ENCODE measurements at places on chromosomes 11 and 22. TPM values are rescaled to one million over a fixed set of nuclear protein-coding genes. Genes with fewer than 3 reads are reported as not detected.

GRCh38 chr11:38089726-38090125 is 1491.7 kb upstream of the RAG2 start:
- DNase-seq = peak; percentile 71

GRCh38 chr22:41991111-41991510 is 7.5 kb upstream of the WBP2NL start:
- no peak for DNase-seq

DNA sequence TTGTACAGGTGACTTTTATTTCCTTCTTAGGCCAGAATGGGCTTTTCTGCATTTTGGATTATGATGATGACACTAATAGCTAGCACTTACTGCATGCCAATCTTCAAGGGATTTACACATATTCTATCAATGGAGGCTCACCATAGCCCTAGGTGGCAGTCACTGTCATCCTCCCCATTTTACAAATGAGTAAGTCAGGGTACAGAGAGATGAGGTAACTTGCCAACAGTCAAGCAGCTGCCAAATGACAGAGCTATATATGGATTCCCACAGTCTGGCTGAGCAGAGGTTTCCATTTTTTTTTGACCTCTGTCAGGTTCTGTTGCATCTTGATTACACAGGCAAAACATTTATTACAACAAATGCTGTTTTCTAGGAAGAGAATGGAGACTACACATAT is 23.8 kb upstream of the C11orf96 start:
- no peak for DNase-seq

DNA sequence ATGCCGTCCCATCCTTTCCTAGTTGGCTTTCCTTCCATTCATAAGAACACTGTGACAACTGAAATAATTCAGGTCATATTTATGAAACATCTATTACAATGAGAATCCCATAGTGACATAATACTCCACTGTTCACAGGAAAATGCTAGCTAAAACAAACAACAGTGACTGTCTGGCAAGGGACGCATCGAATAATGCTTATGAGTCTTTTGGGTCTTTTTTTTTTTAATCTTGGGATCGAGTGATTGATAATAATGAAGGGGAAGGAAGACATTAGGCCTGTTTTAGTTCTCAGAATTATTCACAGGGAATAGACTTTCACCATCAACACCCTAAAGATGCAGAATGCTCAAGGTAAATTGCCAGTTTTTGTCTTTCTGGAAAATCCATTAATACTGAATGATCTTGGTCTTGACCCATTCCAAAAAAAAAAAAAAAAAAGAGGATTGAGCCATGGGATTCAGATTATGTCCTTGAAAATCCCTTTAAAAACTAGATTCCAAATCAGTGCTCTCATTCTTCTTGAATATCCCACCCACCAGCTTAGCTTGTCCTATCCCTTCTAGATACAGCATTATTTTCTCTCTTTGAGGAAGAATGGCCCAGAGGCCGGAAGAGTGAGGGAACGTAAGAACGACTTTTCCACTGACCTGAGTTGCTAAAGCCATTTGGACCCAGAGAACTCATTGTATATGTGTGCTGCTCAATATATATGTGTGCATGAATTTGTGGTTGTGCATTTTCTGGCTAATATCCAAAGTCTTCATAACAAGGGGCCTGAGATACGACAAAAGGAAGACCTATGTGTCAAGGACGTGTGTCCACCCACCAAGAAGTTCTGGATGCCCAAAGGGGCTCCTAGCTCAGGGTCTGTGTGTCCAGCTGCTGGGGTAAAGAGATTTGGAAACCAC is 35.2 kb upstream of the CREB3L1 start:
- DNase-seq = no peak

DBX1 gene
- total RNA-seq = not detected

NPAS4 gene
- total RNA-seq = not detected

APOL6 gene
- 6.3 TPM for total RNA-seq

OR52H1 gene
- total RNA-seq = not detected

GRCh38 chr11:45906096-45906682 is 882 bp downstream of the FREY1 start:
- DNase-seq = no peak

DNA sequence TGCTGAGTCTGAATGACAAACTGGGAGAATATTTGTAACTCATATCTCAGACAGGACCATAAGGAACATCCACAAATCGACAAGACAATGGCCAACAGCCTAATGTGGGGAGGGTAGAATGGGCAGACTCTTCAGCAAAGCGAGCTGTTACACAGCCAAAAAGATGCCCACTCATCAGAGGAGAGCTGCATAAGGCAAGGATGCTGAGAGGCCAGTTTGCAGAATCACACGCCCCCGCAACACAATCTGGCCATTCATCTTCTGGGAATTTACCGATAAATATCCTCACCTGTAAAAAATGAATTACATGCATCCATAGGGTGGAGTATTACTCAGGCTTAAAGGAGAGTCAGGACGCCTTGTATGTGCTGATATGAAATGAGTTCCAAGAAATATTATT is 57.5 kb upstream of the SLC22A12 start:
- DNase-seq = no peak

- DNase-seq = no peak
Observed at GRCh38 chr11:3867209-3868091, 12.0 kb downstream of the STIM1 start.

DNA sequence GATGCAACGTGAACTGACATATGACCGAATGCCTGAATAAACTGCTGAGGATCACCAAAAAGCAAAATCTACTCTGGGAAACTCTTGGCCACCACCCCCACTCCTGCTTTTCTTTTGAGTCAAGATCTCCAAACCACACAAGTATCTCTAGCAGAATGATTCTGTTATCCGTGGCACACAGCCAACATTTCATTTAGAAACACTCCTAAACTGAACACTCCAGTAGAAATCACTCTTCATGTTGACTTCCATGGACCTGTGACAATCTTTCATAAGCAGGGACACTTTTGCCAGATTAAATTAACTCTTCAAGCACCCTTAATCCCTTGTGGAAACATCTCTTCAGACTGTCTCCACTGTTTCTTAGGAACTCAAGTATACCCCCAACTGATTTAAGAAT is 44.4 kb downstream of the VSIG10L2 start:
- peak; percentile 88 for DNase-seq

DNA sequence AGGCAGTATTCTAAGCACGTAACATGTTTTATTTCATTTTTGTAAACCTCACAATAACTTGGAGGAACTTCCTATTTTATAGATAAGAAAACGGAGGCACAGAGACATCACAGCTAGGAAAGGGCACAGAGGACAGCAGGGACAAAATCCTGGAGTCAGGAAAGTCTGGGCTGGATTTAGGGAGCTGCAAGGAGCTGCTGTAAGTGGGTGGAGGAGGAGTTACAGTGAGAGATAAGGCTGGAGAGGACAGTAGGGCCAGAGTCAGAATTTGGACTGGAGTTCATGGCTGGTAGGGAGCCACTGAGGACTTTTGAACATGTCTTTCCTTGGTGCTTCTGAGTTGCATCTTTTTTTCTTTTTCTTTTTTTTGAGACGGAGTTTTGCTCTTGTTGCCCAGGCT is 32.2 kb upstream of the PTPRJ start:
- DNase-seq = no peak

GRCh38 chr22:50739894-50740293 is 1.9 kb downstream of the ACR start:
- no peak for DNase-seq

Measured in A673 (cell line).